Bladder microvascular endothelial cell (primary cell): ENCODE measurements at places on chromosomes 2 and 18. TPM values are rescaled to one million over a fixed set of nuclear protein-coding genes. Genes with fewer than 3 reads are reported as not detected.

LYPD6 gene
- total RNA-seq = 1.5 and 15.9 TPM in 2 replicates

GPC1 gene
- 7.1 and 13.8 TPM in 2 replicates for total RNA-seq

POTEC gene
- total RNA-seq = not detected in 2 replicates

CD28 gene
- under 0.01 TPM in 1 of 2 replicates, not detected in the other for total RNA-seq

GALNT14 gene
- total RNA-seq = 0.13 and 0.32 TPM in 2 replicates

STON1 gene
- 4.2 and 5.4 TPM in 2 replicates for total RNA-seq

TEX44 gene
- total RNA-seq = not detected in 2 replicates

SOX11 gene
- under 0.01 TPM in 2 replicates for total RNA-seq

FHOD3 gene
- 0.06 and 0.16 TPM in 2 replicates for total RNA-seq

MGAT4A gene
- total RNA-seq = 23.8 and 25.7 TPM in 2 replicates

HOXD9 gene
- total RNA-seq = 6.8 and 10.7 TPM in 2 replicates

CABYR gene
- 1.3 and 3.7 TPM in 2 replicates for total RNA-seq

CD207 gene
- total RNA-seq = 0.16 TPM in 1 of 2 replicates, not detected in the other

TPO gene
- 0.32 TPM in 1 of 2 replicates, not detected in the other for total RNA-seq

CIB4 gene
- not detected in 2 replicates for total RNA-seq
